ENCODE measurements at places on chromosomes 16 and 17.

DNA sequence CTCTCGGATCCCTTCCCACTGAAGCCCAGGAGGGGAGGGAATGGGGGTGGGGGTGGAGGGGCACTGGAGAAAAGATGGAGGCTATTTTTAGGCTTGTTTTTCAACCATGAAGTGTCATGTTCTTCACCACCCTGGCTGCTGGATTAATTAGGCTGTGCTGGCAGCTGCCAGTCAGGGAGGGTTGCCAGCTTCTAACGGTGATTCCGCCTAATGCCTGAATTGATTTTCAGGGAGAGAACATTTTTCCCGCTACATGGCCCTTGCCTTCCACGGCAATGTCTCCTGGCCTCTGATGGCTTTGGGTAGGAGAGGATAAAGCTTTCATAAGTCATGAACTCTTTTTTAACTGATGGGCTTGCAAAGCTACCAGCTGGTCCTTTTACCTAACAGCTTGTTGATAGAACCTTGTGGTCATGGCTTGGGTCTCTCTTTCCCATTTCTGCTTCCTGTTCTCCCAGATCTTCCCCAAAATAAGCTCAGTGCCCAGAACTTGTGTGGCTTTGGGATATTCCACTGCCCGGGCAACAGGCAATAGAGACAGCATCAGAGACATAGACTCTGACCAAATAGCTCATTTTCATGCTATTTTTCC is 167.4 kb downstream of the PITPNC1 start:
- no peak for DNase-seq

DNA sequence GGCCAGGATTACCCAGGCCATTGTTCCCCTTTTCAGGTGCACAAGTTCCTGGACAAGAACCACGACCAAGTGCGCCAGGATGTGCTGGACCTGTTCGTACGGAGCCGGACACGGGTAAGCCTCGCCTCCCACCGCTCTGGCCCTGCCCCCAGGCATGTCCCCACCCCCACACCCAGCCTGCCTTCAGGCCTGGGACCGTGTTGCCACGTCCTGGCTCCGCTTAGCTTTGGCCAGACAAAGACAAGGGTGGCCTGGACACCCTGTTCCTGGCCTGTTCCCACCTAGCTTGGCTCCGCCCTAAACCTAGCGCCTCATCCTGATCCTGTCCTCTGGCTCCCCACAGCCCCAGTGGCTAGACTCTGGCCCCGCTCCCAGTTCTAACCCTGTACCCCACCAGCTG is 30.9 kb downstream of the MYO15A start:
- no peak for DNase-seq

DNA sequence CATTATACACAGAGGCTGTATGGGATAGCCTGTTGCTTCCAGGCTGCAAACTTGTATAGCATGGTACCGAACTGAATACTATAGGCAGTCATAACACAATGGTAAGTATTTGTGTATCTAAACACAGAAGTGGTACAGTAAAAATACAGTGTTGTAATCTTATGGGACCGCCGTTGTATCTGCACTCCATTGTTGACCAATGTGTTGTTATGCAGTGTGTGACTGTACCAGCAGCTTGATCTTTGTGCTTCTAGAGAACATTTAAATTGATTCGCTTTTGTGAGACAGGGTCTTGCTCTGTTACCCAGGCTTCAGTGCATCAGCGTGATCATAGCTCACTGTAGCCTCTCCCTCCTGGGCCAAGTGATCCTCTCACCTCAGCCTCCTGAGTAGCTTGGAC is 31.5 kb downstream of the WWOX start:
- DNase-seq: no peak

DNA sequence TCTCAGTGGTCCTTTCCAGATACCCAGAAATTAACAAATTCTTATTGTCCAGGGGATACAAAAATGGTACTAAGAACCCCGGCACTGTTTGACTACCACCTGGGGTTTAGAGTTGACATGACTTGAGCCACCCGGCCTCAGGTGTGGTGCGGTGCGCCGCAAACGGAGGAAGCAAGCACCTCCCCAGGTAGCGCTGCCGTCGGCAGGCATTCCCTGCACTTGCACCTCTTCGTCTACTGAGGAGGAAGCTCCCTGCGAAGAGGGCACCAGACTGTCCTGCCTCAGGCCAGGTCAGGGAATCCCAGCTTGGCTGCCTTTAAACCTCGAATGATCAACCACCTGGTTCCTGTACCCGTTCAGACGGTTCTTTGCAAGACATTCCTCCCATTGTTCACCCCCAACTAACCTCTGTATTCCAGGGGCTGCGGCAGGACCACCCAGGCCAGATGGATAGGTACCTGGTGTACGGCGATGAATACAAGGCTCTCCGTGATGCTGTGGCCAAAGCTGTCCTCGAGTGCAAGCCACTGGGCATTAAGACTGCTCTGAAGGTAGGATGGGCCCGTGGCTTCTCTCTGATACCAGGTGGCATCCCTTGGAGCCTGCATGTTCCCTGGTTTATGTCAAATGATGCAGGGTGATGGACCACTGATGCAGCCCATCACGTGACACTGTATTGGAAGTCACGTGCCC is 40.8 kb upstream of the ENDOV start:
- no peak for DNase-seq

GRCh38 chr17:82937411-82938371 is 97.9 kb upstream of the ZNF750 start:
- no peak for DNase-seq

Measured in fibroblast of skin of left quadriceps (primary cell).